Hair follicular keratinocyte (primary cell): ENCODE measurements at places on chromosomes 3 and 15. TPM values are rescaled to one million over a fixed set of nuclear protein-coding genes. Genes with fewer than 3 reads are reported as not detected.

The TMEM266 gene
- not detected in 2 replicates for total RNA-seq

The LRRIQ4 gene
- not detected in 2 replicates for total RNA-seq

The CCDC13 gene
- 0.19 and 0.78 TPM in 2 replicates for total RNA-seq

The FSIP1 gene
- 0.76 and 2.0 TPM in 2 replicates for total RNA-seq

The CCDC39 gene
- 0.04 TPM in 1 of 2 replicates, not detected in the other for total RNA-seq

The CFAP91 gene
- total RNA-seq: not detected in 2 replicates

The AMOTL2 gene
- 50.2 and 55.9 TPM in 2 replicates for total RNA-seq

The GOLGA6L9 gene
- total RNA-seq: 0.78 and 3.1 TPM in 2 replicates

The ZBTB47 gene
- total RNA-seq: 7.3 and 10.5 TPM in 2 replicates

The CSPG5 gene
- 0.08 and 0.23 TPM in 2 replicates for total RNA-seq

The ZNF621 gene
- 4.2 and 7.0 TPM in 2 replicates for total RNA-seq

The GOLGA6B gene
- not detected in 2 replicates for total RNA-seq

The ROPN1 gene
- not detected in 2 replicates for total RNA-seq

The SNURF gene
- total RNA-seq: 0.27 and 11.9 TPM in 2 replicates

The EIF4A2 gene
- total RNA-seq: 175 and 285 TPM in 2 replicates

The LRRC34 gene
- total RNA-seq: 2.3 and 10.3 TPM in 2 replicates

The CYP11A1 gene
- 0.16 TPM in 1 of 2 replicates, not detected in the other for total RNA-seq

The PLA2G4B gene
- 0.23 and 1.7 TPM in 2 replicates for total RNA-seq

The EIF4E3 gene
- 1.4 and 3.0 TPM in 2 replicates for total RNA-seq

The C15orf62 gene
- total RNA-seq: not detected in 2 replicates

The C3orf70 gene
- total RNA-seq: not detected in 2 replicates

The OXSR1 gene
- 35.5 and 37.5 TPM in 2 replicates for total RNA-seq

The MFAP1 gene
- total RNA-seq: 15.4 and 20.7 TPM in 2 replicates

The BCL2A1 gene
- total RNA-seq: 0.38 and 1.0 TPM in 2 replicates

The NR1I2 gene
- 0.08 TPM in 2 replicates for total RNA-seq

The PRRT3 gene
- total RNA-seq: 0.80 and 1.1 TPM in 2 replicates

The DAZL gene
- not detected in 2 replicates for total RNA-seq

The TNFAIP8L3 gene
- 1.1 and 1.3 TPM in 2 replicates for total RNA-seq

The BLM gene
- total RNA-seq: 3.0 and 9.9 TPM in 2 replicates

The CSTA gene
- 486 and 754 TPM in 2 replicates for total RNA-seq

The PAK6 gene
- 21.0 and 21.7 TPM in 2 replicates for total RNA-seq

The CPNE4 gene
- not detected in 2 replicates for total RNA-seq

The CHRFAM7A gene
- 0.23 and 3.2 TPM in 2 replicates for total RNA-seq

The STARD5 gene
- total RNA-seq: 17.0 and 18.7 TPM in 2 replicates

The GREM1 gene
- 0.39 and 1.6 TPM in 2 replicates for total RNA-seq
